B cell (primary cell): ENCODE measurements at places on chromosomes 6 and 20. TPM values are rescaled to one million over a fixed set of nuclear protein-coding genes. Genes with fewer than 3 reads are reported as not detected.

The GABBR1 gene
- 188 and 198 TPM in 2 replicates for total RNA-seq

The ADGB gene
- not detected in 2 replicates for total RNA-seq

The CCDC170 gene
- not detected in 2 replicates for total RNA-seq

The SNPH gene
- total RNA-seq: 2.1 and 3.0 TPM in 2 replicates

The RTN4IP1 gene
- total RNA-seq: 12.1 and 13.3 TPM in 2 replicates

The MCCD1 gene
- total RNA-seq: not detected in 2 replicates

The CST4 gene
- total RNA-seq: not detected in 2 replicates

The ACTL10 gene
- total RNA-seq: 6.3 and 9.0 TPM in 2 replicates
